ENCODE measurements at places on chromosomes 11 and 22.

- DNase-seq = no peak
Measured at GRCh38 chr11:58513747-58514367, 6.0 kb upstream of the OR5B21 start.

DNA sequence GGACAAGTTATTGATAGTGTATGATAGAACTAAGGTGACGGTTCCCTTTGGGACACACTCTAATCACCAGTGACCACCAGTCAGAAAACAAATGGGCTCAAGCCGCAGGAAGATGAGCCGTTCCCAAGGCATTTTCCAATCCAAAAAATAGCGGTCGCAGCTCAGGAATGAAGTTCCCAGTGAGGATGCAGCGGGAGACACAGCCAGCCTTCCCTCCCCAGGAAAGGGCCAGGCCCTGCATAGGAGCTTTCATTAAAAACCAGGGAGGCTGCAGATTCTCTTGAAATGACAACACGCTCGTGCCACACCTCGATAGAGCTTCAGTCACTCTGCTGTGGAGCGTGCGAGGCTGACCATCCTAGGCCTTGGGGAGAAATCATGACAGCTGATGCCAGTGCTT lies 65.8 kb upstream of the WNT7B start:
- DNase-seq = no peak

GRCh38 chr11:65423516-65424204 lies 1.1 kb downstream of the NEAT1 start:
- no peak for DNase-seq

DNA sequence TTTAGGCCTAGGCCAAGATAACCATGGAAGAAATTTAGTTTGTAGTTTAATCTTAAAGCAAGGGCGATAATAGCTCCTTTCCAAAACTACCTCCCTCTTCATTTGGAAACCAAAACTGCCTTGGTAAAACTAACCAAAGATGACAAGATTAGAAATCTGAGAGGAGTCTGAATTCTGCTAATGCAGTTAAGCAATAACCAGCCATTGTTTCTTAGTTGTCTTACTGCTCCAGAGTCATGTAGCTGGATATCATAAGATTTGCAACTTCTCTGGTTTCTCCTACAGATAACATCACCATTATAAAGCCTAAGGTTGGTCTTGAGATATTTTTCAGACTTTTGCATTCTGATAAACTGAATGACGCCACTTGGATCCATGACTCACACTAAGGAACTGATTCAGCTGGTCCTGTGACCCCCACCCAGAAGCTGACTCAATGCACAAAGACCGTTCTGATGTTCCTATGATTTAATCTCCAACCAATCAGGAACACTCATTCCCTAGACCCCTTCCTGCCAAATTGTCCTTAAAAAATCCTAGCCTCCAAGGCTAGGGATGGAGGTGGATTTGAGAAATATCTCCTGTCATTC lies 200.8 kb downstream of the LUZP2 start:
- DNase-seq = no peak

DNA sequence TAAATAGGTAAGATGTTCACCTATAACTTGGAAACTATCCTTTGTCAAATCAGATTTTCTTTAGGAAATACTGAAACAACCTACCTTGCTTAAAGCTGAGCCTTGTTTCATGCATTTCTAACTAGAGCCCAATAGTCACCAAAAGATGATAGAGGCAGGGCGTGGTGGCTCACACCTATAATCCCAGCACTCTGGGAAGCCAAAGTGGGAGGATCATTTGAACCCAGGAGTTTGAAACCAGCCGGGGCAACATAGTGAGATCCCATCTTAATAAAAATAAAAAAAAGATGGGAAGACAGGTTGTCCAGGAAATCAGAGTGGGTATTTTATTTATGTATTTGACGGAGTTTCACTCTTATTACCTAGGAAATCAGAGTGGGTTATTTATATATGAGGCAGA lies 38.3 kb downstream of the DDX6 start:
- DNase-seq = no peak

GRCh38 chr11:114291381-114291780 lies 4.8 kb upstream of the NNMT start:
- DNase-seq = no peak

- DNase-seq = no peak
Measured at GRCh38 chr11:72758690-72759389, 6.6 kb upstream of the ARAP1 start.

DNA sequence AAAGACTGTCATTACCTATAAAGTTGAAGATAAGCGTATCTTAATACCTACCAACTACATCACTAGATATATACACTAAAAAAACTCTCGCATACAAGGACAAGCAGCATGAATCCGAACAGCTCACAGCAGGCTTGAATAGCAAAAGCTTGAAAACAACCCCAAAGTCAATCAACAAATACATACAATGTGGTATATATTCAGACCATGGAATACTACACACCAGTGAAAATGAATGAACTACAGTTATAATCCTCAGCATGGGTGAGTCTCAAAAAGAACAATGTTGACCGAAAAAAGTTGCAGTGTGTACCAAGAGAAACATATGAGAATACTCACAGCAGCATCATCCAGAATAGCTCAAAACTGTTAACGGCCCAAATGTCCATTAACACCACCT lies 25.2 kb downstream of the USP28 start:
- DNase-seq = no peak

DNA sequence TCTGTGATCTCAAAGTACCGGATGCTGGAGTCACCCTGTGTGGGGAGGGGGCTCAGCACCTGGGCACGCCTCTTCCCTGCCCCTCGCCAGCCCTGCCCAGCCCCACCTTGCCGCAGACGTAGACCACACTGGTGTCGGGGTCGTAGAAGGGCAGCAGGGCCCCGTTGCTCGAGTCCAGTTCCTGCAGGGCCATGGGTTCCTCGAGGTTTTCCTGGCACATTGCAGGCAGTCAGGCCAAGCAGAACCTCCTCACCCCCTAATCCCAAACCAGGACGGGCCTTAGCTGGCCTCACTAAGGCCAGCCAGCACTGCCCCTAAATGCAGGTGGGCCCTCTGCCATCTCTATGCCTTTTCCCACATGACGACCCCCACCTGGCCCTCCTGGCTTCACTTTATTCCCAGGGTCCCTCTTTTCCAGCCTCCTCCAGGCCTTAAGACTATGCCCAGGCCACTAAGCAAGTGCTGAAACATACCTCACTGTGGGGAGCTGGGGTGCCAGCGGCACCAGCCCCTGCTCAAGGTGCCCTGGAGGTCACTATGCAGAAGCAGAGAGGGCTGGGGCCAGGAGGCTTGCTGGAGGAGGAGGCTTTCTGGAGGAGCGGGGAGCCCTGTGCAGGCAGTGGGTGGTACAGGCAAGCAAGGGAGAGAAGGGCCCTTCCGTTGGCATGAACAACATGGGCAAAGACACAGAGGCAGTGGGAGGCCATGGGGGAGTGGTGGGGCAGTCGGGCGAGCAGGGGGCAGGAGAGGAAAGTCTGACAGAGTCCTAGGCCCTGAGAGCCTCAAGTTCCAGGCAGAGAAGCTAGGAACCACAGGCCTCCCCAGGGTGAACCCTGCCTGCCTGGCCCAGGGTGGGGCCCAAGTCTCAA lies 2.8 kb downstream of the CORO1B start:
- no peak for DNase-seq

GRCh38 chr11:126722956-126723664 lies 277.5 kb downstream of the KIRREL3 start:
- no peak for DNase-seq

DNA sequence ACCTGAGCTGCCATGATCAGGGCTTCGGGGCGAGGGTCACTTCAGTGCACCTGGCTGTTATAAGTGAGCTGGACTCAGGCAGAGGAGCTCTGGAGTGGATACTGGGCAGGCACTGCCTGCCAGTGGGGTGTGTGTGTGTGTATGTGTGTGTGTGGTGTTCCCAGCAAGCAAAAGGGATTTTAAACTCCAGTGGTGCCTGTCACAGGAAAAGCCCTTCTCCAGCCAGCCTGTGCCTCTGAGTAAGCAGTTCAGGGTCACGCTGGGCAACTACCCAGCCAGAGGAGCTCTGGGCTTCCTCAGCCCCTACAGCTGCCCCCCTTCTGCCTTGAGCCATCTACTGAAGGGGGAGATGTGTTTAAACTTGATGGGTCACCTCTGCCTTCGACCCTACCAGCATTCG lies 109.0 kb downstream of the OSBP2 start:
- DNase-seq = no peak

GRCh38 chr11:77479746-77480352 lies 6.0 kb upstream of the PAK1 start:
- DNase-seq = no peak

DNA sequence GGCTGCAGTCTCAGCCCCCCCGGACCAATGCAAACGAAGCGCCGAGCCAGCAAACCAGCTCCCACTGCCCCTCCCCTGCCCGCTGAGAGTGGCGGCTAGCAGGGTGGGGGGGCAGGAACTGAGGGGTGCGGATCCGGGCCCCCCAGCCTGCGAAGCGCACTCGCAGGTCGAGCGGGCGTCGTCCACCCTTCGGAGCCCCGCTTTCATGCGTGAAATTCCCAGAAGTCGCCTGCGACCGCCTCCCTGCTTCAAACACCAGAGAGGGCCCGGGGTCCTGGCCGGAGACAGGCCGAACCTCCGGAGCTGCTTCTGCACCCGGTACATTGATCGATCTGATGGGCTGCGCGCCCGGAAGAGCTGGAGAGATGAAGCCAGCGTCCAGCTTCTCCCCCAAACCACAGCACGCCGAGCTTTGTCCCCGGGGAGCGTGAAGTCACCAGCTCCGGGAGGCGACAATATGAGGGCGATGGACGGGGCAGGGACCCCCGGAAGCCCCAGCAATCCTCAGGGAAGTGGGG lies 646 bp upstream of the PATZ1 start:
- DNase-seq = no peak

DNA sequence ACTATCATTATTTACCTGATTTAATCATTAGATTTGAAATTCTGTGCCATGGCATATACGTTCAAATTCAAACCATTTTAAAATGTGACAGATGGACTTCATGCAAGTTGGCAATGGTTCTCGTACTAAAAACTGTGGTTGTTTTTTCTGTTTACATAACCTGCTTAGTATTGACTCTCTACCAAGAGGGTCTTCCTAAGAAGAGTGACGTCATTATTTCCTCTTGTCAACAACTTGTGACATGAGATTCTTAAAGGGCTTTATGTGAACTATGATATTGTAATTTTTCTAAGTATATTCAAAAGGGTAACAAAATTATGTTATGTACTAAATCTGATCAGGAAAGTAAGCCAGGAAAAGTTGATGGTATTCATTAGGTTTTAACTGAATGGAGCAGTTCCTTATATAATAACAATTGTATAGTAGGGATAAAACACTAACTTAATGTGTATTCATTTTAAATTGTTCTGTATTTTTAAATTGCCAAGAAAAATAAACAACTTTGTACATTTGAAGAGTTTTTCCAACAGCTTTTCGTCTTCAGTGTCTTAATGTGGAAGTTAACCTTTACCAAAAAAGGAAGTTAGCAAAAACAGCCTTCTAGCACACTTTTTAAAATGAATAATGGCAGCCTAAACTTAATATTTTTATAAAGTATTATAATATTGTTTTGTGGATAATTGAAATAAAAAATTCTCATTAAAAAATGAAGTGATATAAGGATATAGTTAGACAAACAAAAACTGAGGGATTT lies 87.0 kb downstream of the GRK3 start:
- no peak for DNase-seq

- no peak for DNase-seq
Measured at GRCh38 chr11:64545619-64546018, 45.4 kb upstream of the SLC22A12 start.

DNA sequence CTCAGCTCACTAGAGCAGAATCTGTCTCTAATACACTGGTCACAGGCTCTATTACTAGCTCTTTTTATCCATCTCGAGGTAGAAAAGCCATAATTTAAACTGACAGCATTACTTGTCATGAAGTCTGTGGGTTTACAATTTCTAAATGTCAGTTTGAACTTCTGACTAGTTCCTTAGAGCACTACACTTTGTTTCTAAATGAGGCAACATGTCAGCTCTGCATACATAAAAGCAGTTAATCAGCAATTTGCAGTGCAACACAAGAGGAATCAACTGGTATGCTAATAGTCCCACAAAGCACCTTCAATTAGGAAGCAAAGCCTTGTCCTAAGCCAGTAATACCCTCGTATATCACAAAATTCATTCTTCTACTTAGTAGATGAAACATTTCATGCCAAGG lies 321.3 kb downstream of the TTC28 start:
- DNase-seq = no peak

DNA sequence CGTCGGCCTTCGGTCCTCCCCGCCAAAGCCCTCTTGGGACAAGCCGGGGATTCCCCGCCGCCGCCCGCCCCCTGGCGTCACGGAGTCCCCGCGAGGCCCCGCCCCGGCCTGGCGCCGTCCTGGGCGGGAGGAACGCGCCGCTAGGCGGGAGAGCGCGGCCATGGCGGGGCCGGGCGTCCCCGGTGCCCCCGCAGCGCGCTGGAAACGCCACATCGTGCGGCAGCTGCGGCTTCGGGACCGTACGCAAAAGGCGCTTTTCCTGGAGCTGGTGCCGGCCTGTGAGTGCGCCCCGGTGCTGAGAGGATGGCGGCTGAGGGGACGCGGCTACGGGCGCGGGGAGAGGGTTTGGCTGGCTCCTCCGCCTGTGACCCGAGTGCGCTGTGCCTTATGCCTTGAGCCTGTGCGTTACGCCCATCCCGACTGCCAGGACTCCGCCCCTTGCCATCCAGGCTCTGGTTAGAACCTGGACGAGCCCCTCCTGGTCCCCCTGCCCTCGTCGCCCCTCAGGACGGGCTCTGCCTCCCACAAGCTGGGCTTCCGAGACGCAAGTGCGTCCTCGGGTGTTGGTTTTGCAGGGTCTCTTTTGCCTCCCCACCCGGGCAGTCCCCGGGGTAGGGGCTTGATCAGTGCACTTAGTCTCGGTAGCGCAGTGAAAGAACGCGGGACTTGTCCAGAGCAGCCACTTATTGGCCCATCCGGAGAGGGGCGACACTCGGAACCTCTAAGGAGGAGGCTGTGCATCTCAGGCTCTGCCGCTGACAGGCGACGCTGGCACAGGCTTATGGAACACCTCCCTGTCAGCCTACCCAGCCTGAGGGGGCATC lies at the start of gene ATG16L2:
Gene ATG16L2 (plus strand): TSS at position 126 of the 824 bp plus-strand sequence. CDS start 35 bp downstream, at position 161.
- no peak for DNase-seq

DNA sequence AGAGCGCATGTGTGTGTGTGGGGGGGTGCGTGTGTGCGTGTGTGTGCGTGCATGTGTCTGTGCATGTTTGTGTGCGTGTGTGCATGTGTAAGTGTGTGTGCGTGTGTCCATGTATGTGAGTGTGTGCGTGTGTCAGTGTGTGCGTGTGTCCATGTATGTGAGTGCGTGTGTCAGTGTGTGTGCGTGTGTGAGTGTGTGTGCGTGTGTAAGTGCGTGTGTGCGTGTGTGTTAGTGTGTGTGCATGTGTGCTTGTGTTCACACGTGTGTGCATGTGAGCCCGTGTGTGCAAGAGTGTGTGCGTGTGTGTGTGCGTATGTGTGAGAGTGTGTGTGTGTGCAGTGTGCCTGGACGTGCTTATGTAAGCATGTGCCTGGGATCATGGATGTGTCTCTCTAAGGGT lies 14.7 kb upstream of the APOL6 start:
- DNase-seq = no peak
